ENCODE measurements at places on chromosomes 11 and 22.
A peak's percentile ranks its signal among the peaks of the same experiment; 100 is the strongest.

GRCh38 chr11:58506935-58507334 is 970 bp downstream of the OR5B21 start:
- no peak for DNase-seq

GRCh38 chr11:110366291-110366690 is 63.5 kb upstream of the FDX1 start:
- no peak for DNase-seq

- no peak for DNase-seq
Measured at GRCh38 chr11:64026575-64027205, 9.0 kb upstream of the FLRT1 start.

GRCh38 chr11:9363954-9364912 is 20.2 kb upstream of the IPO7 start:
- DNase-seq: peak; percentile 97

DNA sequence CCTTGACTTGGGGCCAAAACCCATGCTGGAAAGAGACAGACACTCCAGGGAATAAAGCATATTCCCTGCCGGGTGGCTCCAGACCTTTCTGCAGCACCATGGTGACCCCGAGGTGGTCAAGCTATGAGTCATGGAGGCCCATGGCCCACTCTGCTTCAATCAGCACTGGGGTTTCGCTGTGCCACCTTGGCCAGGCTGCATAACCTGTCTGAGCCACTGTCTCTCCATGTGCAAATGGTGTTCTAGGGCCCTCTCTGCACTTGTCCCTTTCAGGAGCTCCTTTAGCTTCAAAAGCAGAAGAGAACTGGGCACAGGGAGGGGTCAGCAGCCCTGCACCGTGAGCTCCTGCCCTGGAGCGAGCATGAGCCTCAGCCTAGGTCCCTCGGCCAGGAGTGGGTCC is 410.1 kb downstream of the SHANK2 start:
- no peak for DNase-seq
